ENCODE measurements at places on chromosomes 7 and 10. TPM values are rescaled to one million over a fixed set of nuclear protein-coding genes. Genes with fewer than 3 reads are reported as not detected.

NKX2-3 gene
- total RNA-seq = not detected

CPA2 gene
- total RNA-seq = not detected

ADCY1 gene
- total RNA-seq = 3.1 TPM

OPALIN gene
- total RNA-seq = not detected

SPDYE2B gene
- total RNA-seq = not detected

ASB15 gene
- not detected for total RNA-seq

SEMA3C gene
- total RNA-seq = 70.9 TPM

ANKRD30A gene
- 0.66 TPM for total RNA-seq

PCLO gene
- 6.7 TPM for total RNA-seq

Measured in subcutaneous adipose tissue (tissue), 4 donors.